ENCODE measurements at places on chromosomes 4 and X.

- peak; percentile 9 for DNase-seq
Measured at GRCh38 chr4:100494166-100494565, 23.7 kb downstream of the EMCN start.

GRCh38 chr4:76430519-76431388 is 4.3 kb upstream of the SHROOM3 start:
- peak; percentile 60 for DNase-seq

DNA sequence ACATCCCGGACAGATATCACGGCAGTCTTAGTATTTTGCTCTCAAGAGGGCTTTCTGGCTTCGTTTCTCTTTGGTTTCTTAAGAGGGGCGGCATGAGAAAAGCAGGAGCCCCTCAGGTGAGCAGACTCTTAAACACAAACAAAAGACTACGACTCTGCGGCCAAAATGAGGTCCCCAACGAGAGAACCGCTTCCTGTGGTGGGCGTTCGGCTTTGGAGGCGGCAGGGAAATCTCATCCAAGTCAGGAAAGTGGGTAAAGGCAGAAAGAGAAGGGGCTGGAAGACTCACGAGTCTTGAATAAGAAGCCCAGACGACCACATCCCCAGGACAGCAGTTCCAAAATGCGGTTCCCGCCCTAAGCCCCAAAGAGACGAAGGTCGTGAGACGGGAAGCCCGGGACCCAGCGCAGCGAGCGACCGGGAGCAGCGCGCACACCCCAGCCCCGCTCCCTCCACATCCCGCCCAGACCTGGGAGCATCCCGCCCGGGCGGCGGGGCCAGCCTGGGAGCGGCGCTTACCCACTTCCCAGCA is 409 bp downstream of the UGDH start:
- no peak for DNase-seq

DNA sequence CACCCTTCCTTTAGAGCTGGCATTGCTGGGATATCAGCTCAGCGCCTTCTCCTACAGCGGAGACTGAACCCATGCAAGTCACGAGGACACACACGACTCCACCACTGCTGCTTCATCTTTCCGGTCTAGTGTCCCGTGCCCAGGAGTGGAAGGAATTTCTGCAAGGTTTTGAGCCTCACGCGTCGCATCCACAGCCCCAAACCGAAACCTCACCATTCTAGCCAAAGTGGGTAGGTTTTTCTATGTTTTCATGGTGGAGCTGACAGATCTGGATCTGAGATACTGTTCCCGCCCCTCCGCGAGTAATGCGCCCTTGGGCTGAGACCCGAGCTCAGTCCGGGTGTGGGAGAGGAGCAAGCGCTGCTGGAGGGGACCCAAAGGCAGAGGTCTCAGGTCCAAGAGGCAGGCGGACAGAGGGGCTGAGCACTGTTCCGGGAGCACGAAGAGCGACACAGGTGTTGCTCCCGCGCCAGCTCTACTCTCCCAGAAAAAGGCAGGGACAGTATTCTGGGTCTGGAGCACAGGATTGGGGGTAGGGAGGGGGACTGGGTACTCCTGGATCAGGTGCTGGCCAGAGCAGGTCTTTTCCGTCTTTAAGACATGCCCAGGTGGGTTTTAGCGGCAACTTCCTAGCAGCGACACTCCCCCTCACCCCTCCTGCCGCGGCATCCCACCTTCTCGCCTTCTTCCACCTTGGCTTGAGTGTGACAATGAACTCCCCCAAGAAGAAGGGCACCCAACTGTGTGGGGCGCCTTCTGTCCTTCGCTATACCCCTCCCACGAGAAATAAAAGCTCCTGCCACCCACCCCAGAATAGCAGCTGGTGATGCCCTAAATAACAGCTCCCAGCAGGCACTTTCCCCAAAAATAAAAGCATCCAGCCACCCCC is 1.8 kb downstream of the EPHA5 start:
- DNase-seq = peak; percentile 9

DNA sequence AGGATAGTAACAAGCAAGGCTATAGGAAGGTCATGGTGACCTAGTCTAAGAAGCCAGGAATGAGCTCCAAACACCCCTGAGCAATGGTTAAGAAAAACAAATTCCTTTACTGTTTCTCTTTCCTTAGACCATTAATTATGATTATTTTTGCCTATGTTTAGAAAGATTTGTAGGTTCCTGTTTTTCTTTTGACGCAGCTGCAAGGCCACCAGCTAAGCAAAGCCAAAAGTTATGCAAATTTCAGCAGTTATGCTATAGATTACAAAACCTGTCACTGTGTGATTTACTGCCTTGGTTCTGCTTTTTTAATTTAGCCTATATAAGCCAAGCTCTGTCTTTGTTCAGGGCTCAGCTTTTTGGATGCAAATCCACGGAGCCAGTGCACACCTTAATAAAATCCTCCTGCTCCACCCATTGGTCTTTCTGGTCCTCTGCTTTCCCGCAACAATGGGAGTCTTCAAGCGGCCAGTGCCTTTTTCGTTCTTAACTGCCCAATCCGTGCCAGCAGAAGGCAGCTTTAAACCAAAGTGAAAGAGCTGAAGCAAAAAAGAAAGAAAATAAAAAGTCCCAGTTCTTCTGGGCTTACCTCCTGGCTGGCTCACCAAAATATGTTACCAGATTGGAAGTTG is 1.4 kb upstream of the CEP135 start:
- DNase-seq = no peak

- DNase-seq = peak; percentile 55
Measured at GRCh38 chrX:41086627-41086932, 1.3 kb downstream of the USP9X start.

- DNase-seq = no peak
Measured at GRCh38 chr4:137700751-137701150, 168.5 kb upstream of the PCDH18 start.

DNA sequence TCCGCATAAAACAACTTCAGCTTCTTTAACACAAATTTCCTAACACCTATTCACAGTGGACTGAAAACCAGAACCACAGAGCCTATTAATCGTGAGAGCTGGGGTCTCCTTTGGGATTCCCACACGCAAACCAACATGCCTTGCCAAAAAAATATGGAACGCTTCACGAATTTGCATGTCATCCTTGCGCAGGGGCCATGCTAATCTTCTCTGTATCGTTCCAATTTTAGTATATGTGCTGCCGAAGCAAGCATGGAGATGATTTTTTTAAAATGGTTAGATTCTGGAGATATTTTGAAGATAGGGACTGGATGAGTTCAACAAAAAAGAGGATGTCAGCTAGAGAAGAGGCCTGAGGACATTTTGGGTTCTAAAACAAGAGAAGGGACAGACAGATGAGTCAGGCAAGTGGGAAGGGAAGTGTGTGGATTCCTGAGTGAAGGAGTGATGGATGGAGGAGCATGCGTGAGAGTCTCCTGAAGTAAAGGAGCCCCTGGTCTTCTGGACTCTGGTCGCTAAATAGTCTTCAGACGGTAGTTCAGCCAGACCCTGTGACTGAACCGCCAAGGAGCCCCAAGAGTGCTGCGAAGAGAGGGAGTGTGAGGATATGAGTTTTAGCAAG is 9.5 kb upstream of the GATA1 start:
- DNase-seq = no peak

DNA sequence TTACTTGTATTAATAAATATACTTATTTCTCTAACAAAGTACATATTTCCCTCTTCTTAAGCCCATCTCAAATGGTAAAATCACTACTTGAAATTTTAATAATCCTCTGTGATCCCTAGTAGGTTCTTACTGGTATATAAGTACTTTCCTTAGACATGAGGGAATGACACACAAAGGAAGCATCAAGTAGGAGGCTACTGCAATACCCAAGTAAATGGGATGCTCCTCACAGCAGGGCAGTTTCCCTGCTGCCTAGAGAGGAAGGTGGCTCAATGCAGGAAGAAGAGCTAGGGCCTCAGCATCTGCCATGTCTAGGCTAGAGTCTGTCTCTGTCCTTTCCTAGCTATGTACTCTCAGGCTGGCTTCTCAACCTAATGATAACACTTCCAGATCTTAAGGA is 122.1 kb upstream of the DIPK2B start:
- peak; percentile 45 for DNase-seq

GRCh38 chr4:124980276-124980752 is 267.8 kb upstream of the ANKRD50 start:
- DNase-seq = peak; percentile 64

DNA sequence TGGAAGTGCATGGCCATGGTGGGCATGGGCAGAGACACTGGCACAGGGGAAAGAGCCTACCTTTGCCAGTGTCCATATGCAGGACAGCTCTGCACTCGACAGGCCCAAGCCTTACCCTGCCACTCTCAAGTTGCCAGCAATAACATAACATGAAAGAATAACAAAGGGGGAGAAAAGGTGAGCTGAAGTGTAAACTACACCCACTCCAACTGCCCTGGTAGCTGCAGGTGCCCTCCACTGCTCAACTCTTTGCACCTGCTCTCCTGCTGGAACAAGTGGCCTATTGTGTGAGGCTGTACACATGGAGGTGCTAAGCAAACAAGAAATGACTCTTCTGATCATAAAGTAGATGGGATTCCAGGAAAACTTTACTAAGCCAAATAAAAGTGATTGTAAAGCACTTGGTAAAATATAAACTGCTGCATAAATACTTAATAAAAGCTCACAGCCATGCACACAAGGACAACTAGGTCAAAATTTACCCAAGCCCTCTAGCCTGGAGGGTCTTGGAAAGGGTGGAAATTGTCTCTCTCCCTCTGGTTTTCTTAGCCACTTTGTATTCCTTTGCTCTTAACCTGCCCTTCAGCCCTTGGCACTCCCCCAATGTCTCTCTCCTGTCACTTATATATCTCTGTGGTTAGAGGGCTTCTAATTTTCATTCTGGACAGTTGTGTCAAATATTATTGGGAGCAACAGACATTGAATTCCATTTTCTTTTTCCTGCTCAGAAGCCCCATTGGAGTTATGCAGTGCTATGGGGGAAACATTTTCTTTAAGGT is 261.2 kb upstream of the GPC4 start:
- no peak for DNase-seq

DNA sequence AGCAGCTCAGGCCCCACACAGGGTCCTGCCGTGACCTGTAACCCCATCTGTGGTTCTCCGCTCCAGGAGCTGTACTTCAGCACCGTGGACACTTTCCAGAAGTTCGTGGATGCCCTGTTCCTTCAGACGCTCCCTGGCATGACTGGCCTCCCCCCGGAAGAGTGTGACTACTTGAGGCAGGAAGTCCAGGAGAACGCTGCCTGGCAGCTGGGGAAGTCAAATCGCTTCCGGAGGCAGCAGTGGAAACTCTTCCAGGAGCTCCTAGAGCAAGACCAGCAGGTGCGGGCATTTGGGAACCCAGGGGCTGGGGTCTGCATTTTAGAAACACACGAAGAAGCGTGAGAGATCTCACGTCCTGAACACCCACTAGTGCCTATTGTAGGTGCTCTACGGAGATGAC is 72.5 kb downstream of the EVC start:
- no peak for DNase-seq

DNA sequence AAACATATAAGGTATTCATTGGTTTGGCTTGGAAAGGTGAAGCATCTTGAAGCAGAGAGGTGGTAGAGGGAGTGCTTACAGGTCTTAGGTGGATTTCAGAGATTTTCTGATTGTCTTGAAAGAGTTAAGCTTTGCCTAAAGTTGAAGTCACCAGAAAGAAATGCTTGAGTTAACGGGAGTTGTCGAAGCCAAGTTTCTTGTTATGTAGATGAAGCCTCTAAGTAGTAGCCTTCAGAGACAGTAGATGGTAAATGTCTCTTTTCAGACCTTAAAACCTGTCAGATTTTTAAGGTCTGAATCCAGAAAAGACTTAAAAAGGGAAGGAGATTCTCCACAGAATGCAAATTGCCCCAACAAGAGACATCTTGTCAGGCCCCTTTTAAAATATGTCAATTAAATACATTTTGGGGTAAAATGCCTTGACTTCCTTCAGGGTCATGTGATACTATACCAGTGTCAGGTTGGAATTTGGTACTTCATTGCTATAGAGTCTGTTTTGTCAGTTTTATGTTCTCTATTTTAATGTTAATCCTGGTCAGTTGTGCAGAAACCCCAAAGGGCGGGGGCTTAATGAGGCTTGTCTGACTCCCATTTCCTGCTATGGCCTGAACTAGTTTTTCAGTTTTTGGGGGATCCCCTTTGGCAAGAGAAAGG is 81.0 kb downstream of the PCDH18 start:
- no peak for DNase-seq

DNA sequence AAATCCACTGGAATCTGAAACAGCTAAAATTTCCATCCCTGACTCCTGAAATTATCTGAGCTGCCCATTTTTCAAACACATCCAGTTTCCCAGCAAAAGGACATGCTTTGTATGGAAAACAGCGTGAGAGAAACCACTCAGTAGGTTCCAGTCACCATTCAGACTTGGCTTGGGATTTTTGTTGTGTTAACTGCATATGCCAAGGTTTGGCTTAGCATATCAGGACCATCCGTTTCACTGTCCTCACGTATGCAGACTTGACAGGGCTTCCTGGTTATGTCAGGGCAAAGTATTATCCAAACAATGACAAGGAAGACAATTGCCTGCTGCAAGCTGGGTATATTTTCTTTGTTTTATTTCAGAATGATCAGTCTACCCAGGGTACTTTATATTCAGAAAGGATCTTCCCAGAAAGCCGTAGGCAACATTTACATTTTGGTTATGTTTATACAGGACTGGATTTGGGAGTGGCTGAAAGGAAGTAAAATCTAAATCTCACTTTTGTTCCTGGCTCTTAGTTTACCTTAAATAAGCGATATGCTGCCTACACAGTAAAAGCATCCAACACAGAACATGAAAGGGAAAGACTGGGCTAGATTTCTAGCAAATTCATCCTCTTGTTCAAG is 41.3 kb upstream of the CCKAR start:
- DNase-seq = no peak

DNA sequence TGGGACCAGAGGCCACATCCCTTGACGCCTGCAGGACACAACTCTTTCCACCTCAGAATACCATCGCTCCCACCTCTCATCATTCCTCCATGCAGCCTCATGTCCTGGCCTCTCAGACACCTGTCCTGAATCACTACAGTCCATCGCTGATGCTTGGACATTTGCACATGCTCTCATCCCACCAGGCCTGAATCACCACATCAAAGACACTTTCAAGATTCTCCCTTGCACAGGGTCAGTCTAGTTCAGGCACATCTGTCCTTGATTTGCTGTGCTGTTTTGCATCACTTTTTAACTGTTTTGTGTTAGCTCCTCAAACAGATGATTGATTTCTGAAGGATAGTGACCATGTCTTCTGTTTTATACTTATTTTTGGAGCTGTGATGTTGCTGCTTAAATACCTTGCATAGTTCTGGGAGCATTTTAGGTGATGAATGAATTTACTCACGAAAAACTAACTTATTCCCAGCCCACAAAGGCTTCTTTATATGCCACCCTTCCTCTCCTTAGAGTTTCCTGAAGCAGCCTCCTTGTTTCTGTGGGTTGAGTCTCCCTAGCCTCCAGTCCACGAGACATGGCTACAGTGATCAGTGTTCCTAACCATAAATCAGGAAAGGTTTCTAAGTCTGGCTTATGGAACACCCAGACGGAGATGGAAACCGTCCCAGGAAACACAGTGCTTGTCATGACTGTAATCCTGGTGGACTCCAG is 2.6 kb downstream of the FAM114A1 start:
- no peak for DNase-seq

GRCh38 chr4:4321951-4322688 is 32.1 kb downstream of the ZBTB49 start:
- DNase-seq = no peak

DNA sequence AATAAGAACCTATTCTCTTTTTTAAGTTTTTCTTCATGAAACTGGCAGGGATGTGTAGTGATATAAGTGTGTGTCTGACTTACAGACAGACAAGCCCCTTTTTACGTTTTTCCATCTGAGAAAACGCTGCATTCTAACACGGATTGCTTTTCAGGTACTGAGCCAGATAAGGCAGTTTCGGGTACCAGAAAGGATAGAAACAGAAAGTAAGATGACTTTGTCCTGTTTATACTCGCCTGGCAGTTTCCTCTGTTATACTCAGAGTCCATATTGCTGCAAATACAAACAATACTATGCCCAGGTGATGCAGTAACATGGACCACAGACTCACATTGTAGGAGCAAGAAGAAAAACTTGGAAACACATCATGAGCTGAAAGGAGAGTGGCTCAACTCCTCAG is 2320.6 kb upstream of the AGA start:
- DNase-seq = no peak

Data from epithelial cell of esophagus (primary cell).